Non-pigmented ciliary epithelial cell (primary cell): ENCODE measurements at places on chromosomes 4 and X.
A peak's percentile ranks its signal among the peaks of the same experiment; 100 is the strongest.

DNA sequence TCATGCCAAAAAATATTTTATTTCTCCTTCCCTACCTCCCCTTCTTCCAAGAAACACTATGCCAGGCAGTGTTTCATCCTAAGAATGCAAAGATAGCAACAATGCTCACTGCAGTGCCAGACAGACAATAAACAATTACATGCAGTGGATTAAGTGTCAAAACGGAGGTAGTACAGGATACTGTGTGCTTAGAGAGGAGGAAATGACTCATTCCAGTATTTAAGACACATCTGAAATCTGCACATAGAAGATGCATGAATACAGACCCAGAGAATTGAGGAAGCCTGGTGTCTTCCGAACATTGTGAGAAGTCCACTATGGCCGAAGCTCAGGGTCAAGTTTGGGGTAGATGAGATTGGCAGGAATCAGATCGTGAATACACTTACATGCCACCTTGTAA is 326.4 kb downstream of the PPP3CA start:
- peak; percentile 69 for DNase-seq

- DNase-seq: no peak
Observed at GRCh38 chr4:139530833-139531427, 25.1 kb downstream of the SETD7 start.

- DNase-seq: no peak
Observed at GRCh38 chr4:76697129-76697803, 200.7 kb downstream of the SOWAHB start.

DNA sequence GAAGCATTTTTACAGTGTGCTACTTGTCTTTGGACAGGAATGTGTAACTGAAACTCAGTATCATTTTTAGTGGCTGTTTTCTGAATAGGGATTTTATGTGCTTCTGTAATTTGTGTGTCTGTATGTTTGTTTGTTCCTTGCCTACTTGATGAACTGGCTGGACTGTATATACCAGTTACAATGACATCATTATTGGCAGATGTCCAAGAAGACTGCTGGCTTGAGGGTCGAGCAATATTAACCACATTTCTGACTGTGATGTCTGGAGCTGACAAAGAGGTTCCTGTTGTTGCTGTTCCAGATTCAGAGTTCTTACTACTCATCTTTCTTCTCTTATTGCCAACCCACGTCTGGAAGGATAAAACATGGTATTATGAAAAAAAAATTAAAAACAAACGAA is 33.0 kb downstream of the HDX start:
- peak; percentile 30 for DNase-seq

- DNase-seq: no peak
Observed at GRCh38 chr4:650951-651883, 22.9 kb downstream of the ATP5ME start.

- peak; percentile 45 for DNase-seq
Observed at GRCh38 chr4:100391863-100392262, 126.0 kb downstream of the EMCN start.

GRCh38 chr4:72283357-72283756 is 251.6 kb downstream of the NPFFR2 start:
- no peak for DNase-seq

- no peak for DNase-seq
Observed at GRCh38 chrX:153672531-153673427, 834 bp downstream of the PNCK start.

GRCh38 chr4:158274636-158275035 is 64.3 kb downstream of the TMEM144 start:
- no peak for DNase-seq

DNA sequence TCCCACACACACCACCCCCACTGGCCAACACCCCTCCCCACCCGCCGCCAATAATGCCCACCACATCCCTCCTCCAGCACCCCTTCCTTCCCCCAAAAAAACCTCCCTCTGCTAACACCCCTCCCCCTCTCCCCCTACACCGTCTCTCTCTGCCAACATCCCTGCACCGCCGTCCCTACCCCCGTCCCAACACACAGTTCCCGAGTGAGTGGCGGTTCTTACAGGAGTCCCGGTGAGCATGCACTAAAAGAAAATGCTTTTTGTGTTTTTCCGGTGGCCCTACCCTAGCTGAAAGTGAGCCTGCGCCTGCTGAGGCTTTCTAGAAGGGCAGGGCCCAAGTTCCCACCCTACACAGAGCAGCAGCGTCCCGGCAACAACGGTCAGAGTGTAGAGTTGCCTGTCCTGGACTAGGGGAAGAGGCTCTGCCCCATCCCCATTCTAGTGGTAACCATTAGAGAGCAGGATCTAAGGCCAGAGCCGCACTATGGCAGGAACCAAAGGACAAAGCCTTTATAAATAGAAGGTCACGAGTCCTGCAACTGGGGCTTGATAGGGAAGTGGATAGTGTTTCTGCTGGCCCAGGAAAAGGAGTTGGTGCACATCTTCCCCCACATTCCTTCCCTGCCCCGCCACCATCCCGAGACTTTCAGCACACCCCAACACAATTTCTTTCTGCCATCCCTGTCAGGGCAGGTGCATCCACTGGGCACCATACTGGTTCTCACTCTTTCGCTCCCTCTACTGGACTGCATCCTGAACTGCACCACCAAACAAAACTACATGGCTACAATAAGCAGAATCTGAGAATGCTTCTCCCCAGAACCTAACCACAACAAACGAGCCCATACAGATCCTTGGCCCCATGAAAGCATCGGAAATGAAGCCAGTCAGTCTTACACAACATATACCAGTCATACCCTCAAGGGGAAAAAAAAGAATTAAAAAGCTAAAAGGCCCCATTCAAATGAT is 78.1 kb upstream of the PAGE3 start:
- DNase-seq: no peak

DNA sequence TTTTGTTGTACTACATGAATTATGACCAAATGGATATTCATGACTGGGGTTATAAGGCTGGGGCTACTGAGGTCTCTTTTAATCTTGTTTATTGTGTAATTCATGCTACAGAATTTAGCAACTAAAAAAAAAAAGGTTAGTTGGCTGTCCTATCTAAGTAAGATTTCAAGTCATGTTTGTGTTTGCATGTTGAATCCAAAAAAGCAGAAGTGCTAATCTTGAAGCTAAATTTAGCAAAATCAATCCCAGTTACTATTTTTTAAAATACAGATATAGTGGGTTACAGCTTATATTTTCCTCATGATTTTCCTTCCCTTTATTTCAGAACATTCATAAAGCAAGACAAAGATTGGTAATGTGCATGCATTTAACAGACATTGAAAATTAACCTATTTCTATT is 19.4 kb downstream of the MTMR1 start:
- DNase-seq: no peak

GRCh38 chrX:139826065-139827044 is 106.5 kb downstream of the ATP11C start:
- DNase-seq: peak; percentile 23

GRCh38 chrX:66035667-66036066 is 4.2 kb downstream of the VSIG4 start:
- no peak for DNase-seq

GRCh38 chrX:54030329-54030728 is 13.9 kb downstream of the PHF8 start:
- no peak for DNase-seq
